Stimulated activated CD8-positive, alpha-beta memory T cell treated with anti-CD3 and anti-CD28 coated beads, Interleukin-15, amount 100 ng/mL, for 24 hours (primary cell): ENCODE measurements at places on chromosomes 6 and 20.

- no peak for DNase-seq
These were observed 146.8 kb downstream of the RPS12 start for GRCh38 chr6:132961122-132961521.

DNA sequence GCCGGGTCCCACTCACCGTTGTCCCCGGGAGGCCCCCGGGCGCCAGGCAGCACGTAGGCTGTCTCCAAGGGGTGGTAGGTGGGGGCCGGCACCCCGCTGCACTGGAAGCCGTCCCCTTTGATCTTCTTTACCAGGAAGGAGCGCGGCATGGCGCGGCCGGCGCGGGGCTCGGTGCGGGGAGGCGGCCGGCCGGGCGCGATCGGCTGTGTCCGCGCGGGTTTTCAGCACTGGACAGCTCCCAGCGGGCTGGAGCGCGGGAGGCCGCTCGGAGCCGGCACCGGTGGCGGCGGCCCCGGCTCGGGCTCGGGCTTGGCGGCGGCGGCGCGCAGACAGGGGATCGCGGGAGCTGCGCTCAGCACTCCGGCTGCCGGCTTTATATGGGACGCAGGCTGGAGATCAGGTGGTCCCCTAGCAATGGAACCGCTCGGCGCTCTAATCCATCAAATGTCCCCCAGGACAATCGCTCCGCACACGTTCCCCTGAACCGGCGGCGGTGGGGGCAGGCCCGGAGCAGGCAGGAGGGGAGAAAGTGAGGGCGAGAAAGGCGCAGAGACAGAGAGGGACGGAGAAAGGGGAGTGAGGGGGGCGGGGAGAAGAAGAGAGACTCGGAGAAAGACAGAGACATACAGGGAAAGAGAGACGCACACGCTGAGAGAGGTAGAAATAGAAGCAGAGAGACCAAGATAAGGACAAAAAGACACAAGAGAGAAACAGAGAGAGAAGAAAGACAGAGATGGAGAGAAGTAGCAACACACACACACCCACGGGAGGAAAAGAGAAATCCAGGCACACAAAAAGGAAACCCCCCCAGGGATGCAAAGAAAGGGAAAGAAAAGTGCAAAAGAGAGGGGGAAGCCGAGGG lies at the start of gene SCRT2:
SCRT2 (minus strand) TSS at position 350 of the 862 bp plus-strand sequence; CDS start at position 149, 201 bp downstream.
- peak; percentile 38 for DNase-seq

DNA sequence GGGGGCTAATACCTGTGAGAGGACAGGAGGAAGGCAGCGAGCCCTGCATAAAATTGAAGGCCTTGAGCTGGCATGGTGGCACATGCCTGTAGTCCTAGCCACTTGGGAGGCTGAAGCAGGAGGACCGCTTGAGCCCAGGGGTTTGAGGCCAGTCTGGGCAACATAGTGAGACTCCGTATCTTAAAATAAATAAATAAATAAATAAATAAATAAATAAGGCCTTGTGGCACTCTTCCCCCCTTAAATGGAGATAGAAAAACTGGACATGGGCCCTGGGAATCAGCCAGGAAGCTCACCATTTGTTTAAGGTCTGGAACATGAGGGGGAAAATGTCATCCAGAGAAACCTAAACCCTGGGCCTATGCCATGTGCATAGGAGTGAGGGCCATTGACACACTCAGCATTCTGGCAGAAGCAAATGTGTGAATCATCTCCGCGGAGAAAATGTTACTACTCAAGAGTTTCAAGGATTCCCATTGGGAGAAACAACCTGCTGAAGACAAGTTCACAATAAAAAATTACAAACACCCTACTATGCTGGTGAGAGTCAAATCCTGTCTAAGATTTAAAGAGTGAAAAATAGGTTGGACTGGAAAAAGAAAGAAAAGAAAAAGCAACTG lies 51.9 kb upstream of the UBR2 start:
- no peak for DNase-seq

- DNase-seq, result no peak
These were observed 4.5 kb upstream of the CD109 start for GRCh38 chr6:73691512-73691911.

GRCh38 chr20:48809673-48810072 lies 18.1 kb downstream of the PREX1 start:
- DNase-seq, result no peak

- DNase-seq, result no peak
These were observed 3.3 kb downstream of the KCNS1 start for GRCh38 chr20:45097485-45098102.
